ENCODE measurements at places on chromosomes 7 and 10.
A peak's percentile ranks its signal among the peaks of the same experiment; 100 is the strongest.

GRCh38 chr10:50788951-50789945 lies 49.5 kb downstream of the ASAH2B start:
- peak; percentile 25 for DNase-seq

DNA sequence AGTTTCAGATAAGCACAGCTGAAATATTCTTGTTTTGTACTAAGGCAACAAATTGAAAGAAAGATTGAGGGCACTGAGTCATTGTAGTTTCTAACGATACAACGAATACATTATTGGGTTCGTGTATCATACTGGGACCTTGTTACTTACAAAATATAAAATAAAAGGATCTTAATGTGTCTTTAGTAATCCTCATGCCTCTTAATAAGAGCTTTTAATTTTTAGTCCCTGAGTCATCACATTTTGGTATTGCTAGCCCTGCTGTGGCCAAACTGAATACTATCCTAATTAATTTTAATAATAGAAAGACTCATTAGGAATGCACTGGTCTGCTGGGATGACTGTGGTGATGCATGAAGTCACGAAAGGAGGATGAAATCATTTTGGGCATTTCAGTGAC lies 309.7 kb downstream of the EXOC4 start:
- no peak for DNase-seq

GRCh38 chr10:14405076-14406065 lies 74.6 kb upstream of the FRMD4A start:
- DNase-seq, result peak; percentile 98

DNA sequence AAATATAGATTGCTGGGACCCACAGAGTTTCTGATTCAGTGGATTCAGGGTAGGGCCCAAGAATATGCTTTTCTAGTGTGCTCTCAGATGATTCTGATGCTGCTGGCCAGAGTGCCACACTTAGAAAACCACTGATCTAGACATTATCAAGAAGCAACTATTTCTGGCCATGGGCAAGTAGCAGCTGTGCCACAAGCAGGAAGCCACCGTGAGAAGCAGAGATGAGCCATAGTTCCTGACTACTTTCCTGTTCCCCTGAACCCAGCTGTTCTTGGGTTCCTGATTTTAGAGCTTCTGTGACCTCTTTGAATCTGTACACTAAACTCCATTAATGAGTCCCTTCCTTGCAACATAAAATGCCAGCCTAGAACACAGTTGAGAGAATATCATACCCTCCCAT lies 38.1 kb upstream of the PIK3AP1 start:
- DNase-seq, result no peak

GRCh38 chr10:113988535-113988934 lies 55.1 kb upstream of the ADRB1 start:
- DNase-seq, result no peak

GRCh38 chr7:112173568-112173905 lies 32.7 kb downstream of the DOCK4 start:
- no peak for DNase-seq

DNA sequence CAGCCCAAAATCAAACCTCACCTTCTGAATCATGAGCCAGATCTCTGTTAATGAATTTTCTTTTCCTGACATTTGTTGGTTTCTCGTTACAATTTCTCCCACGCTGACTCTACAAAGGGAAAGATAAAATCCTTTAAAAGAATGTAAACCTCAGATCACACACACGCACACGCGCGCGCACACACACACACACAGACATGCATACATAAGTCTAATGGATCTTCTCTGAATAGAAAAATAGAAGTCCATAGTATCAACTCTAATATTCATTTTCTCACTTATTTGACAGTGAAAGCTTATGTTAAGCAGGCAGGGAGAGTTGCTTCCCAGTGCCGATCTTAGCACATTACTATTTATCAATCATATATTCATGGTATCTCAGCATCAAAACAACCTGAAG lies 1.4 kb downstream of the ETV1 start:
- DNase-seq, result no peak

DNA sequence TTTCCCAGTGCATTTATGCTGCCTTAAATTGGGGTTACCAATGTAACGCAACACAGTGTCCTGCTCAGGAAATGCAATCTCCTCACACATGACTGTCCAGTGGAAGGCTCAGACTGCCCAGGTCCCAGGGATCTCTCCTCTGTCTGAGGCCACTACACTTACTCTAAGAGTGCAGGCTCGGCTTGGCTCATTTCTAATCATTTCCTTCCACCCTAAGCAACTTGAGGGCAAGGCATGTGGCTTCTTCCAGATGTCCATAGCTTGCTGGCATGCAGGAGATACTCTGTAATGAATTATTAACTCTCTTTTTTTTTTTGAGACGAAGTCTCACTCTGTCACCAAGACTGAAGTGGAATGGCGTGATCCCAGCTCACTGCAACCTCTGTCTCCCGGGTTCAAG lies 23.7 kb downstream of the PLAC9 start:
- DNase-seq, result no peak

GRCh38 chr7:69411466-69411865 lies 186.8 kb upstream of the AUTS2 start:
- no peak for DNase-seq

Measured in NCI-H226 (cell line).